A549 treated with AZD2906 at 1 μM for 4 hours (cell line): ENCODE measurements at places on chromosomes 7 and 10. TPM values are rescaled to one million over a fixed set of nuclear protein-coding genes. Genes with fewer than 3 reads are reported as not detected.

HECTD2 gene
- total RNA-seq, result 2.9 to 4.6 TPM (median 4.1 TPM) in 5 replicates

EPDR1 gene
- 74.8 to 78.9 TPM (median 76.1 TPM) in 5 replicates for total RNA-seq

PRLHR gene
- not detected in 5 replicates for total RNA-seq

CASTOR2 gene
- total RNA-seq, result 3.4 to 4.7 TPM (median 4.4 TPM) in 5 replicates

CASP2 gene
- total RNA-seq, result 17.4 to 23.3 TPM (median 19.3 TPM) in 5 replicates

CYP3A5 gene
- total RNA-seq, result 1.1 to 1.9 TPM (median 1.4 TPM) in 5 replicates

SFR1 gene
- 12.1 to 16.2 TPM (median 12.6 TPM) in 5 replicates for total RNA-seq

MRM2 gene
- 52.3 to 53.6 TPM (median 53.1 TPM) in 5 replicates for total RNA-seq

LEP gene
- total RNA-seq, result not detected in 5 replicates

SEMA3E gene
- 1.8 to 2.3 TPM (median 1.9 TPM) in 5 replicates for total RNA-seq

LRRC4 gene
- not detected in 5 replicates for total RNA-seq

AHCYL2 gene
- 4.8 to 5.7 TPM (median 5.4 TPM) in 5 replicates for total RNA-seq

CTAGE8 gene
- total RNA-seq, result not detected in 5 replicates

ETV1 gene
- 1.8 to 2.6 TPM (median 2.1 TPM) in 5 replicates for total RNA-seq

FBXO24 gene
- 0.22 to 0.35 TPM (median 0.24 TPM) in 5 replicates for total RNA-seq

GPR158 gene
- total RNA-seq, result 0.03 to 0.07 TPM (median 0.06 TPM) in 5 replicates

KIAA1549 gene
- 5.1 to 6.0 TPM (median 5.3 TPM) in 5 replicates for total RNA-seq

TNRC18 gene
- total RNA-seq, result 34.4 to 49.5 TPM (median 40.8 TPM) in 5 replicates

HOXA4 gene
- total RNA-seq, result 1.6 to 1.9 TPM (median 1.8 TPM) in 5 replicates

SEMA3D gene
- total RNA-seq, result 0.05 to 0.07 TPM (median 0.05 TPM) in 4 of 5 replicates, not detected in the other

NAT16 gene
- 0.13 to 0.19 TPM (median 0.15 TPM) in 5 replicates for total RNA-seq

ITGA8 gene
- 0.02 TPM in 1 of 5 replicates, not detected in the others for total RNA-seq

ABCA13 gene
- 0.03 to 0.07 TPM (median 0.06 TPM) in 5 replicates for total RNA-seq

PDK4 gene
- 28.0 to 36.2 TPM (median 34.5 TPM) in 5 replicates for total RNA-seq

MACC1 gene
- total RNA-seq, result not detected in 5 replicates

UTF1 gene
- total RNA-seq, result not detected in 5 replicates

SVOPL gene
- total RNA-seq, result not detected in 5 replicates

SPDYE9 gene
- total RNA-seq, result not detected in 5 replicates

AQP1 gene
- total RNA-seq, result 0.33 to 0.53 TPM (median 0.45 TPM) in 5 replicates

AKR1C2 gene
- 3,370 to 4,443 TPM (median 3,626 TPM) in 5 replicates for total RNA-seq

DCLRE1C gene
- total RNA-seq, result 4.7 to 7.0 TPM (median 5.1 TPM) in 5 replicates

RINT1 gene
- 13.6 to 17.0 TPM (median 14.0 TPM) in 5 replicates for total RNA-seq

DOCK4 gene
- total RNA-seq, result 5.9 to 8.1 TPM (median 7.0 TPM) in 5 replicates

GPR26 gene
- total RNA-seq, result not detected in 5 replicates

NKX1-2 gene
- total RNA-seq, result 0.02 to 0.05 TPM (median 0.03 TPM) in 5 replicates

PTPRN2 gene
- 0.69 to 1.0 TPM (median 0.77 TPM) in 5 replicates for total RNA-seq

CCDC201 gene
- not detected in 5 replicates for total RNA-seq

MORN4 gene
- total RNA-seq, result 6.6 to 8.0 TPM (median 7.5 TPM) in 5 replicates

ZNF239 gene
- total RNA-seq, result 2.0 to 2.1 TPM (median 2.0 TPM) in 5 replicates

INMT gene
- total RNA-seq, result 0.03 TPM in 1 of 5 replicates, not detected in the others

STAG3 gene
- total RNA-seq, result 0.14 to 0.42 TPM (median 0.18 TPM) in 5 replicates
